ENCODE measurements at places on chromosomes 12 and 14. TPM values are rescaled to one million over a fixed set of nuclear protein-coding genes. Genes with fewer than 3 reads are reported as not detected.

GPRC5D gene
- total RNA-seq: not detected

EGLN3 gene
- total RNA-seq: 1.1 TPM

TAS2R8 gene
- not detected for total RNA-seq

MTA1 gene
- total RNA-seq: 62.4 TPM

RBM23 gene
- 86.7 TPM for total RNA-seq

Measured in bladder microvascular endothelial cell (primary cell).